H9 (cell line): ENCODE measurements at places on chromosomes 1 and 21. TPM values are rescaled to one million over a fixed set of nuclear protein-coding genes. Genes with fewer than 3 reads are reported as not detected.

Gene SLC44A3
- total RNA-seq: 4.8 and 5.5 TPM in 2 replicates

Gene SHISA4
- total RNA-seq: 6.3 and 8.1 TPM in 2 replicates

Gene PTPRU
- total RNA-seq: 45.0 and 45.5 TPM in 2 replicates

Gene CDA
- total RNA-seq: 6.5 and 7.0 TPM in 2 replicates

DNA sequence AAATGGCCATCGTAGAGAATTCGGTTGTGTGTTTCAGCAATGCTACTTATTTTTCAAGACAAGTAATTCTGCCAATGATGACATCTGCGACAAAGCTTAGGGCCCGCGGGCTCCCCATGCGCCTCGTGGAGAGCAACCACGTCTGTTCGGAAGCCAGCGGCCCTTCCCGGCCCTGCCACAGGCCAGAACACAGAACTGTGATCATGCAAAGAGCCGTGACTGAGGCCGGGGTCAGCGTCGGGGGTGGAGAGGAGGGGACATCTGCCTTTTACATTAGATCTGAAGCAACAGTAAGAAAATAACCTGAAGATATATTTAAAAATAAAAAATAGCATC is 103.7 kb downstream of the PGBD5 start:
- peaks cover 37% of the 10 kb centered on the region for H3K36me3 ChIP-seq
- no peaks in the 10 kb centered on the region for H3K4me1 ChIP-seq
- DNase-seq: no peak
- no peak overlapping the region for H3K27ac ChIP-seq

- peaks cover 8% of the 10 kb centered on the region for H3K4me1 ChIP-seq
- H3K27ac ChIP-seq: no peak overlapping the region
- no peaks in the 10 kb centered on the region for H3K36me3 ChIP-seq
- no peaks in the 10 kb centered on the region for H3K27me3 ChIP-seq
- H3K4me3 ChIP-seq: no peak overlapping the region
Measured at GRCh38 chr1:74486036-74486435, 26.4 kb downstream of the LRRC53 start.

- H3K27ac ChIP-seq: no peak overlapping the region
- no peaks in the 10 kb centered on the region for H3K4me1 ChIP-seq
- no peaks in the 10 kb centered on the region for H3K36me3 ChIP-seq
- DNase-seq: peak; percentile 85
Measured at GRCh38 chr21:35051287-35051818, 2.3 kb upstream of the RUNX1 start.

DNA sequence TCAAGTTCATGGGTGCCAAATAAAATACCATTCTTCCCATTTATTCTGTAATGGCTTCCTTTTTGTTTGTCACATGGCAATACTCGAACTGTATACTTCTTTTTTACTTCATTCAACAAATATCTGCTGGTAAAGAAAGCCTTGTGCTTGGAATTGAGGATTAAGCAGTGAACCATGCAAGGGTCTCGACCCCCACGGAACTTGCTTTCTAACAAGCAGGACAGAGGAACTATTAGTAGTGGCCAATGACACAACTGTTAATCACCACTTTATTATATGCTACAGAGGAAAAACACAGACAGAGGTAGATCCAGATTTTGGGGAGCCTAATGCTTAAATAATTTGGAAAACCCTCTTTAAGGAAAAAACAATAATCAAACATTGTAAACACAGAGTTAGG is 542.2 kb downstream of the DPYD start:
- H3K36me3 ChIP-seq: no peaks in the 10 kb centered on the region
- DNase-seq: no peak
- H3K4me3 ChIP-seq: no peak overlapping the region
- no peaks in the 10 kb centered on the region for H3K4me1 ChIP-seq
- H3K27ac ChIP-seq: no peak overlapping the region

DNA sequence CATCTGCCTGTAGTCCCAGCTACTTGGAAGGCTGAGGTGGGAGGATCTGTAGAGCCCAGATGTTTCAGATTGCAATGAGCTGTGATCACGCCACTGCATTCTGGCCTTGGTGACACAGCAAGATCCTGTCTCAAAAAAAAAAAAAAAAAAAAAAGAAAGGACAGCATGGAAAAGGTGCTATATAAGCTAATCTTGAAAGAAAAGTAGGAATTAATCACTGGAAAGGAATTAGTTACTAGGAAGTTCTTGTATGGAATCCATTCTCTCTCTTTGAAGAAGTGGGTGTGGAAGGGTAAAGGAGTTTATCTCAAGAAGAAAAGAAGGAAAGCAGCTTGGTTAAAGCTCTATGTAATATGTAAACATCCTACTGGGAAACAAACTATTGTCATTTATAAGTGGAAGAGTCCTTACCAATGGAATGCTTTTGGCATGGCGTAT is 339.2 kb downstream of the DPYD start:
- H3K27me3 ChIP-seq: no peaks in the 10 kb centered on the region
- peak; percentile 38 for DNase-seq
- H3K27ac ChIP-seq: no peak overlapping the region
- H3K36me3 ChIP-seq: no peaks in the 10 kb centered on the region

- H3K36me3 ChIP-seq: no peaks in the 10 kb centered on the region
- H3K4me1 ChIP-seq: no peaks in the 10 kb centered on the region
- H3K27ac ChIP-seq: no peak overlapping the region
- no peaks in the 10 kb centered on the region for H3K27me3 ChIP-seq
- no peak overlapping the region for H3K4me3 ChIP-seq
Measured at GRCh38 chr1:61925591-61926298, 183.5 kb downstream of the PATJ start.

DNA sequence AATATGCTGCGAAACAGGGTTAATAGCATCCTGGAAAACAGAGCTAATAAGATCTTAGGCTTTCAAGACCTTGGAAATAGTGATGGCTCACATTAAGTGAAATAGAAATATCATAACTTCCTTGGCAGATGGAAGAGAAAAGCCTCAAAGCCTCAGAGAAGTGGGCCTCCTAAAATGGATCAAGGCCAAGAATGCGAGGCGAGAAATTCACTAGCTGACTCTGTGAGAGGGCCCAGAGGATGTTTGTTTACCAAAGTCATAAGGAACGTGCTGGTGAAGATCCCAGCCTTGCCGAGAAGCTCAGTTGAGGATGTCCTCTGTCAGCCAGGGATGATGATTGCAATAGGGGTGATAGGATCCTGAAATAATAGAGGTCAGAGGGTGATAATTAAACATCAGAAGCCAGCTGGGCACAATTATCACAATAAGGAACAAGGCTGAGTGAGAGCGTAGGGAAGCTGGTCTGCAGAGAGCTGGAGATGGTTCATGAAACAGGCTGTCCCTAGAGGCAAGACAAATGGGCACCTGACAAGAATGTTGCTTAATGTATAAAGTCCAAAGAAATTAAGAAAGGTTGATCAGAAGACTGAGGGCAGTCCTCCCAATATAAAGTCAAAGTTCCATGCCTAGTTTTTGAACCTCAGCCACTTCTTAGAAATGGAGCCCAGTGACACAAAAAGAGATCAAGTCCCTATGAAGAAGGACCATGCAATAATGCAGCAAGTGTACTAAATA is 101.7 kb upstream of the COG2 start:
- H3K36me3 ChIP-seq: no peaks in the 10 kb centered on the region
- H3K4me1 ChIP-seq: no peaks in the 10 kb centered on the region; the same call in 1 of the 2 replicates
- H3K27ac ChIP-seq: no peak overlapping the region
- no peaks in the 10 kb centered on the region for H3K27me3 ChIP-seq
- H3K4me3 ChIP-seq: no peak overlapping the region
